ENCODE measurements at places on chromosomes 1 and 21. TPM values are rescaled to one million over a fixed set of nuclear protein-coding genes. Genes with fewer than 3 reads are reported as not detected.

Gene MAGI3
- total RNA-seq, result 3.6 TPM

Gene TNN
- total RNA-seq, result not detected

Gene CDA
- 35.1 TPM for total RNA-seq

Gene MANEAL
- total RNA-seq, result 26.9 TPM

Gene ZNF678
- 1.8 TPM for total RNA-seq

Gene TBX19
- total RNA-seq, result 0.78 TPM

Gene UBE2U
- not detected for total RNA-seq

All from A549 treated with ZK216348 at 1 μM for 4 hours (cell line).